ENCODE measurements at places on chromosomes 4 and X.

GRCh38 chr4:74536557-74536956, 91.6 kb downstream of the AREG start:
- DNase-seq: no peak

- DNase-seq: no peak
Measured at GRCh38 chr4:7132730-7133582, 59.4 kb upstream of the SORCS2 start.

- DNase-seq: no peak
Measured at GRCh38 chr4:150010525-150011126, 67.6 kb upstream of the DCLK2 start.

DNA sequence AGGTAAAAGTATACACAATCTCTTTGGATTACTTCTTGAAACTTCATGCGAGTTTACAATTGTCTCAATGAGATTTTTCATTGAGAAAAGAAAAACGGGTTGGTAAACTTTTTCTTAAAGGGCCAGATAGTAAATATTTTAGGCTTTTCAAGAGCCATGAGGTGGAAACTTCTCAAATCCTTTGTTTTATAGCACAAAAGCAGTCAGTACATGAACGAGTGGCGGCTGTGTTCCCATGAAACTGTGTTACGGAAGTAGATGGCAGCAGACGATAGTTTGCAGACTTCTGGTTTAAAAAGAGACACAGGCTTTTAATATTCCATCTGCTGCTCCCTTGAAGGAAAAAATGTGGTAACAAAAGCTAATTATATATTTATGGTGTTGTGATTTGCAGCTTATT, 332.0 kb downstream of the TENM3 start:
- DNase-seq: no peak

GRCh38 chr4:54516556-54517215, 141.1 kb upstream of the KIT start:
- no peak for DNase-seq

GRCh38 chrX:33086886-33087285, 124.5 kb downstream of the DMD start:
- no peak for DNase-seq

- DNase-seq: no peak
Measured at GRCh38 chr4:71283642-71284257, 55.1 kb upstream of the SLC4A4 start.

GRCh38 chr4:24489870-24490269, 94.5 kb downstream of the DHX15 start:
- DNase-seq: no peak

DNA sequence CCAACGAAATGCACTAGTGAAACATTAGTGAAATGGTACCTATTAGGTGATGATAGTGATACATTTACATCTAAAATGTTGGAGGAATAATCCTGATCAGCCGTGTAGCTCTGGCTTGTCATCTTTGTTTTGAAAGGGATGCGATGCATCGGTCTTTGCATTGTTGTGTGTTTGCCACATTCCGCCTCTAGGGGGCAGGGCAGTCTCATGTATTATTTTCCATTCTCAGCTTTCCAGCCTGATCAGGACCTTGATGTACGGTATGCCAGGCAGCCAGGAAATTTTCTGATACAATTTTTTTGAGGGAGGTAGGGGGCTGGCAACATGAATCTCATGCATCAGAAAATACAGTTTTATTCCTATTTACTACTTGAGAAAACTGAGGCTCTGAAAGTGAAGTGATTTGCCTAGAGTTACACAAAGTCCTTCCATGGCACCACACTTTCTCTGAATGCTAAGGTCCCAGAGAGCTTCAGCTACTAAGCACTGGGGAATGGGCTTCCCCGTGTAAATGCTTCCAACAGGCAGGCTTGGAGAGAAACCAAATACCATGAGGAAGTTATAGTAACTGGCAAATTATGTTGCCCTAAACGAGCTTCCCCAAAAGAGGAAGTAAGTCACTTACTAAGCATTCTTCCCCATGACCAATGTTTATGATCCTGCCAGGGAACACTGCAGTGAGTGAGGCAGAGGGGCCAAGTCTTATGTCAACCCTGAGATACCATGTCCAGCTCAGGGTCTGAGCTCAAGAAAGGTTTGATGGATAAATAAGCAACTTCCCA, 31.8 kb upstream of the IQSEC2 start:
- peak; percentile 79 for DNase-seq

- DNase-seq: no peak
Measured at GRCh38 chr4:168587411-168588125, 90.7 kb downstream of the PALLD start.

- no peak for DNase-seq
Measured at GRCh38 chr4:89653012-89653411, 183.9 kb downstream of the SNCA start.

- DNase-seq: no peak
Measured at GRCh38 chrX:8738588-8739189, 6.8 kb upstream of the ANOS1 start.

- DNase-seq: no peak
Measured at GRCh38 chr4:20760053-20760452, 59.8 kb downstream of the PACRGL start.

DNA sequence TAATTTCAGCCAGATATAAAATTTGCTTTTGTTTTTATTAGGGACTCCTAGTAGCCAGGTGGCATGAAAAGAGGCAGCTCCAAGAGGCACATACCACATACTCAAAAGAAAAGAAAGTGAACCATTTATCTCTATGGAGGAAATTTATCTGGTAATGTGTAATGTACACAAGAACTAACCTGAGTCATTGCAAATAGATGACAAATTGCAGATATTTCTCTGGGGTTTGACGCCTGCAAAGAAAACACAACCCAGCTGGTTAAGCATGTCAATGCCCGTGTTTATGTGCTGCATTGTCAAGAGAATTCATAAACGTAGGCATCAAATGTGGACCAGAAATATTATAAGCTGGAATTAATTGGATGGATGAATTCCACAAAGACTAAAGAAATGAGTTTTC, 46.9 kb upstream of the PHKA2 start:
- no peak for DNase-seq

DNA sequence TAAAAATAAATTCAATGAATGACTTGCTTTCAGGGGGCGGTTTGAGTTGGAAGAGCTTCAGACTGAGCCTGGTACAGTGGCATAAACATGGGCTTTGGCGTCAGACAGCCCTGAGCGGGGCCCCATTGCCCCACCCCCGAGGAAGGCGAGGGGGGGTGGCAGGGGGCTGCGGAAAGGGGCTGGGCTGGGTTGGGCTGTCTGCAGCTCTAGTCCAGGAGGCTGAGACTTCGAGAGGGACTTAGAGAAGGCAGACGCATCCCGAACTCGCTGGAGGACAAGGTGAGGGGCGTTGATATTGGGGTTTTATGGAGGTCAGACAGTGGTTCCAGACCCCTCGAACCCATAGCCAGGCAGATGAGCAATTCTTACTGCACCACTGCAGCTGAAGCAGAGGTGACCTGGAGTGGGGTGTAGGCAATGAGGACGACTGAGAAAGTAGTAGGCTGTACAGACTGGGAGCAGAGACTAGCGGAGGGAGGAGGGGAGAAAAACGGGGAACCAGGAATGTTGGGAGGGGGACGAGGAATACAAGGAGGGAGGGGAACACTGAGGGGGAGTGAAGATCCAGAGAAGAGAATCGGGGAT, at the start of gene MAGED2:
Gene MAGED2 (plus strand): TSS at position 222 of the 585 bp plus-strand sequence. CDS start 1,587 bp downstream, outside the sequence.
- peak; percentile 53 for DNase-seq

DNA sequence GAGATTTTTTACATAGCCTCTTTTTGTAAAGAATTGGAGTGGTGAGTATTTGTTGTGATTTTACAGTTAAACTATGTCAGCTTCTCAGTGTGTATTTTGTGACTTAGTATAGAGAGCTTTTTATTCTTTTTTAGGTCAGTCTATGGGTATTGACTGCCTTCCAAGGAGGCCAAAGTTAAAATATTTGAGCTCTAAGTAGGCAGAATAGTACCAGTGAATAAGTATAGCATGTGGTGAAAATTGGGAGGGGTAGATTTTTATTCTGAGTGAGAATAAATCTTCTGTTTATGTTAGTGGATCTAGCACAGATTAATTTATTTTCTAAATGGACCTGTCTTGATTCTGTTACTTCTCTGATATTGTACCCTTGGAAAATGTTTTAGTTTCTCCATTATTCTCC, 37.5 kb downstream of the HERC3 start:
- DNase-seq: no peak

DNA sequence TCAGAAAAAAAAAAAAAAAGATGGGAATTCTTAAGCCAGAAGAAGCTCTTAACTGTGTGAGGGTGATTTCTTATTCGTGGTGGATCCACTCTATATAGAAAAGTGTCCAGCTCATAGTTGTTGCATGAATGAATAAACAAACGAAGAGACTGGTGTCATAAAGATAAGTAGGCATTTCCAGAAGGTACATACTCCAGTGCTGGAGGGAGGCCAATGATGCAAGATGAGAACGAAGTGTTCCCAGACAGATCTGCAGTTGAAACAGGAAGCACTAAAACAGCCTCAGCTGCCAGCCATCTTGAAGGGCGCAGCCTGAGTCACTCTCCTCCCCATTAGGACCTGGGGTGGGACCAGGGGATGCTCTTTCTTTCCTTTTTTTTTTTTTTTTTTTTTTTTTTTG, 47.4 kb upstream of the HOPX start:
- DNase-seq: no peak

GRCh38 chrX:3582451-3582850, 131.0 kb downstream of the PRKX start:
- DNase-seq: no peak

DNA sequence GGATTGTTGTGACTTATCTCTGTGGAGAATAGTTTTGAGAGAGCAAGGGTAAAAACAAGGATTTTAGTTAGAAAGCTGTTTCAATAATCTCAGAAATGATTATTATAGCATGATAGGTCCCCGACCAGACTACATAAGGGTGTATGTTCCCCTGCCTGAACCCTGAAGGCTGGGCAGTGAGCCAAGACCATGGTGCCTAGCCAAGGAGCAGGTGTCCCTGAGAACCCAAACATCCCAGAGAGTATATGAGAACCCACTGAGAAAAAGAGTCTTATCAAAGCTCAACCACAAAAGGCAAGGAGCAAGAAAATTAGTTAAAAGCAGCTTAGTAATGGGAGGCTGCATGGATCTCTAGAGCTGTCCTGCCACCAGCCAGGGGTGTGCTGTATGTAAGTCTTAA, 94.9 kb upstream of the UNC5C start:
- DNase-seq: no peak

DNA sequence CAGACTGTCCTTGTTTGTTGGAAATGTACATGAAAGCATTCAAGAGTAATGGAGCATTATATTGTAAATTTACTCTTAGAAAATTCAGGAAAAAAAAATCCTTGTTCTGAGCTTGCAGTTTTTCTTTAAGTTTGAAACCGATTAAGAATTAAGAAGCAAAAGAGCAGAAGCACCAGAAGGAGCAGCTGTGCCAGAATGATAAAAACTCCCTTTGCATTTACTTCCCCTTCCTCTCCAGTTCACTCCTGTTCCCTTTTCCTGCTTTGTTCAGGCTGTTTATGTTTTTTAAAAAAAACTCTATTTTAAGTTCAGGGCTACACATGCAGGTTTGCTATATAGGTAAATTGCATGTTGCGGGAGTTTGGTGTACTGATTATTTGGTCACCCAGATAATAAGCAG, 90.3 kb downstream of the ATOH1 start:
- DNase-seq: no peak

DNA sequence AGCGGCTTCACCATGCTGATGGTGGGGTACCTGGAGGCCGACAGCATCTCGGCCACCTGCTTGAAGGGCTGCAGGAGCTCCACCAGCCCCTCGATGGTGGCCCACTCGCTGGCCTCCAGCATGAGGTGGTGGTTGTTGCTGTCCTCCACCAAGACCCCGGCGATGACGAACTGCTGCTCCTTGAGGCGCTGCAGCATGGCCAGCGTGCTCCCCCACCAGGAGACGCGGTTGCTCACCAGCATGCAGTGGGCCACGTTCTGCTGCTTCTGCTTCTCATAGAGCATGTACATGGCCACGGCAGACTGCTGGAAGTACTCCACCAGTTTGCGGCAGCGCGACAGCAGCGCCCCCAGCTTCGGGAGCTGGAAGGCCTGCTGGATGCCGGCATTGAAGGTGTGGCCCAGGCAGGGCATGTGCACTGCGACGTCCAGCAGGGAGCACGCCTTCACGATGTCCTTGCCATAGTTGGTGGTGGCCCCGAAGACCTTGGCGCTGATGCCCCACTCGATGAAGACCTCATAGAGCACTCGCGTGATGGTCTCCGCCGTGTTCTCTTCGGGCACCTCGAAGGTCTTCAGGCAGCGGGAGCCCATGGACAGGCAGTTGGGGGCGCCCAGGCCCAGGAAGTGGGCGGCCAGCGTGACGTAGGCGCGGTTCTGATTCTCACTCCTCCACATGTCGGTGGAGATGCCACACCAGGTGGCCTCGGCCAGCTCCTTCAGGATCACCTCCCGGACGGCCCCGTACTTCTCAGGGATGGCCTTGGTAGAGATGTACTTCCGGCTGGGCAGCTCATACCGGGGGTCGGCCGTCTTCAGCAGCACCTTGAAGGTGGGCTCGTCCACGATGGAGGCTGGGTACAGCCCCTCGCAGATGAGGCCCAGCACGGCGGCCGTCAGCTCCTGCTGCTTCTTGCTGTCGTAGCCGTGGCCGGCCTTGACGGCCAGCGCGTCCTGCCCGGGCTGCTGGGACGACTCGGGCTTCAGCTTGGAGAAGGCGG, 11.0 kb downstream of the DHRSX start:
- DNase-seq: no peak

- no peak for DNase-seq
Measured at GRCh38 chr4:48636911-48637310, 143.2 kb downstream of the FRYL start.

DNA sequence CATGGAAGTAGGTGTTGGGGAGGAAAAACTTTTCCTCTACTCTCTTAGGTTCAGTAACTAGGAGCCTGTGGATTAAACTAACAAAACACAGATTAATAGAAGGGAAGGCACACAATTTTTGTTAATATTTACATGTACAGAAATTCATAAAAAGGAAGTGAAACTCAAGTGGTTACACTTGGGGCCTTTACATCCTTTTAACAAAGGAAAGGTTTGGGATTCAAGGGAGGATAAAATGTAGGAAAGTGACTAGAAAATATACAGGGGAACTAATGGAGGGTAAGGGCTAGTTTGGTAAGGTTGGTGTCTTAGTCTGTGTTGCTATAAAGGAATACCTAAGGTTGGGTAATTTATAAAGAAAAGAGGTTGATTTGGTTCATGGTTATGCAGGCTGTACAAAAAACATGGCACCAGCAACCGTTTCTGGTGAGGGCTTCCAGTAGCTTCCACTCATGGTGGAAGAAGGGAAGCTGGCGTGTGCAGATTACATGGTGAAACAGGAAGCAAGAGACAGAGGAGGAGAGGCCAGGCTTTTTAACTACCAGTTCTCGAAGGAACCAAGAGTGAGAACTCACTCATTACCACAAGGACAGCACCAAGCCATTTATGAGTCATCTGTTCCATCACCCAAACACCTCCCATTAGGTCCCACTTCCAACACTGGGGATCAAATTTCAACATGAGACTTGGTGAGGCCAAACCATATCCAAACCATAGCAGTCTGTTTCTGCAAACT, 124.4 kb downstream of the CHRDL1 start:
- no peak for DNase-seq

DNA sequence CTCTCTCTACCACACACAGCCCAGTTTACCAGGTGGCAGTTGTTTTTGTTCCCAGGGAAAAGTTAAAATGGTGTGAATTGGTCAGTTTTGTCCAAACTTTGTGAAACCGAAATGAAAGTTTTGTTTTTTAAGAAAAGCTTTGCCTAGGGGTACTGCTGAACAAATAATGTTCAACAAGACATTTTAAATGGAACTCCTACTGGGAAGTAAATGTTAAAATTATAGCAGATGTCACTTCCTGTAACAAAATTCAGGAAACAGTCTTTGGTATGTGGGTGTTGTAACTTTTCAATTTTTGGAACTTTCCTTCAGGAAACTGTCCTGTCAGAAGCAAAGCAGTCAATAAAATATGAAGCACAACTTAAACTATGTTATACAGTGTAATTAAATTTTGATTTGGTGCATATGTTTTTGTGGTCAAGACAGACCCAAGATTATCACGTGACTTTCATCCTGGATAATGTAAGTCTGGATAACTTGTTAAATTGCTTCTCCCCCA, 79.5 kb downstream of the AFF1 start:
- DNase-seq: no peak
